ENCODE measurements at places on chromosomes 16 and 17.

- DNase-seq: no peak
These were observed 15.5 kb upstream of the NFATC3 start for GRCh38 chr16:68069511-68070248.

DNA sequence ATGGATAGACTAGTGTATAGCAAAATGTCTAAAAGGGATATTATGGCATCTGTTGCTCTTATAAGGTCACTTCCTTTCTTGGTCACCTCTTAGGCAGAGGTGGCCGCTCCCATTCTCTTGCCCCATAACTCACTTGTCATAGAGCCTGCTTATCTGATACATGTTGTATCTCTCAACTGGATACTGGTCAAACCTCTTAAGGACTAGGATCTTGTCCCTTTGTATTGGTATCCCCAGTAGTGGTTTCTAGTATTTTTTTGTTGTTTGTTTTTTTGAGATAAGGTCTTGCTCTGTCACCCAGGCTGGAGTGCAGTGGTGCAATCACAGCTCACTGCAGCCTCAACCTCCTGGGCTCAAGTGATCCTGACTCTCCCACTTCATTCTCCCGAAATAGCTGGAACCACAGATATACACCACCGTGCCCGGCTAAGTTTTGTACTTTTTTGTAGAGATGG is 27.0 kb downstream of the ZSWIM7 start:
- no peak for DNase-seq

DNA sequence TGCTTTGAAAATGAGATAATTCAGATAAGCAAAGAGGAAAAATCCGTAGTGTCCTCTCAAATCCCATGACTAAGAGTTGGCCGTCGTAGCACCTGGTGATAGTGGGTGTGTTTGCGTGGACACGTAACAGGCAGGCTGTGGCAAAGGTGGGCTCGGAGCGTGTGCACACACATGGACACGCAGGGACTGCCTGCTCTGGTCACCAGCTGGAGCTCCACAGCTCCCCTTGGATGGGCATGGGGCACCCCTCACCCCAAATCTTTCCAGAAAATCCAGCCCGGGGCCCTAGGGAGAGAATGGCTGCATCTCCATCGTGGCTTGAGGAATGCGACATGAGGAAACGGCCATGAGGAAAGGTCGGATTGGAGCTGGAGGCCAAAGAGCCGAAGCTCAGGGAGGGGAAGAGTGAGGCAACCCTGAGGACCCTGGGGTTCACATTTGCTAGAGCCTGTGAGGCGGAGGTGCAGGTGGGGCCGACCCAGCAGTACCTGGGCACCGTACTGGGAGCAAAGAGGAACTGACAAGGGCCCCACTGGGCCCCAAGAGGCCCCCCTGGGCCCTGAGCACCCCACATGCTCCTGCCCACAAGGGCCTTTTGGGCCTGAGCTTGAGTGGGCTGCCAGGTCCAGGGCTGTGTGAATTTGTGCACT is 51.6 kb downstream of the DNAH17 start:
- DNase-seq: no peak

GRCh38 chr17:28878158-28878910 is 19.2 kb downstream of the FLOT2 start:
- no peak for DNase-seq

GRCh38 chr17:38451030-38451839 is 23.0 kb downstream of the ARHGAP23 start:
- no peak for DNase-seq

- DNase-seq: no peak
These were observed 14.4 kb downstream of the MYBBP1A start for GRCh38 chr17:4540687-4541327.

DNA sequence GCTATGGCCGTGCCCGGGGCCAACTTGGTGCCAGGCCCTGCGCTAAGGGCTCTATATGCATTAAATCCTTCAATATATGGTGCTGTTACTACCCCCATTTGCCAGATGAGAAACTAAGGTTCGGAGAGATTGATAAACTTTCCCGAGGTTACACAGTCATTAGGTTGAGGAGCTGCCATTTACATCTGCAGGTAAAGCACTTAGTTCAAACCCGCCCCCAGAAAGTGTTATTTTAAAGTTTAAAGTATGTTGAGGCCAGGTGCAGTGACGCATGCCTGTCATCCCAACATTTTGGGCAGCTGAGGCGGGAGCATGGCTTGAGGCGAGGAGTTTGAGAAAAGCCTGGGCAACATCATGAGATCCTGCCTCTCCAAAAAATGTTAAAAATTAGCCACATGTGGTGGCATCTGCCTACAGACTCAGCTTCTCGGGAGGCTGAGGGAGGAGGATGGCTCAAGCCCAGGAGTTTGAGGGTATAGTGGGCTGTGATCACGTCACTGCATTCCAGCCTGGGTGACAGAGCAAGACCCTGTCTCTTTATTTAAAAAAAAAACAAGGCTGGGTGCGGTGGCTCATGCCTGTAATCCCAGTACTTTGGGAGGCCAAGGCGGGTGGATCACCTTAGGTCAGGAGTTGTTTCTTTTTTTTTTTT is 264.7 kb downstream of the PARN start:
- DNase-seq: no peak

DNA sequence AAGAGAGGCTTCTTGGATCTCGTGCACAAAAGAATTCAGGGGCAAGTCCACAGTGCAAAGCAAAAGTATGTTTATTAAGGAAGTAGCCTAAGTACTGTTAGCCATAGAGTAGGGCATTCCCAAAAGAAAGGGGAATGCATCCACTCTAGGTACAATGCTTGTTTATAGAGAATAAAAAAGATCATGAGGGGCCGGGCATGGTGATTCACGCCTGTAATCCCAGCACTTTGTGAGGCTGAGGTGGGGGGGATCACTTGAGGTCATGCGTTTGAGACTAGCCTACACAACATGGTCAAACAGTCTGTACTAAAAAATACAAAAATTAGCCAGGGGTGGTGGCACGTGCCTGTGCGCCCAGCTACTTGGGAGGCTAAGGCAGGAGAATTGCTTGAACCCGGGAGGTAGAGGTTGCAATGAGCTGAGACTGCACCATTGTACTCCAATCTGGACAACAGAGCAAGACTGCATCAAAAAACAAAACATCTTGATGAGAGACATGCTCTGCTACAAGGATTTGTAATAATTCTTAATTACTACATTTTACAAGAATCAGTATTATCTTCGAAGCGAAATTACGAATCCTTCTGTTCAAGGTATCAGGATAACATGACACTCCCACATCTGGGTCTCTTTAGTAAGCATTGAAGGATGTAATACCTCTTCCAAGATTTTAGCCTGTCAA is 191.6 kb downstream of the CPPED1 start:
- no peak for DNase-seq
